ENCODE measurements at places on chromosomes 5 and 9.
A peak's percentile ranks its signal among the peaks of the same experiment; 100 is the strongest.

- DNase-seq, result no peak
Measured at GRCh38 chr5:74075501-74076484, 449.8 kb downstream of the ARHGEF28 start.

DNA sequence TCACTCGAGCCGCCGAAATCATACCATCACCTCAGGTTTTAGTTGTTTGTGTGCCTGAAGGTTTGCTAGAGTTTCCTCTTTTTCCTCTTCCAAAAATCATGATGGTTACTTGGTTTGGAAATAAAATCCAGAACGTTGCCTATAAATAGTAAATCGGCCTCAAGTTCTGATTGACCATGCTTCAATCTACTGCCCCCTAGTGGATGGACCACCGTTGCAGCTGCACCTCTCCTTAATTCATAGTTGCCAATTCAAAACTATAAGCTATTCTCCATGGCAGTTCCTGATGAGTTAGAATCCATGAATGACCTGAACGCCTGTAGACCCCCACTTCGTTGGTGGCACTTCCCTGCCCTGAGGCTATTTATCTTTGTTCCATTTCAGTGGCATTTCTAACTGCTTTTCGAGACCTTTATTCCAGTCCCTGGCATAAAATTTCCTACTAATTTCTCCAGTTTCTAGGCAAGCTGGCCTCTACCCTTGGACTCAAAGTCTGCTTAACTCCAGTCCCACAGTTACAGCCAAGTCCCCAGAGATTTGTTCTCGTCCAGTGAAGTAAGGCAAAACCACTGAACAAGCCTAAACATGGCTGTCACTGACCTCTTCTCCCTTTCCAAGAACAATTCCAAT lies 422.6 kb downstream of the EFNA5 start:
- peak; percentile 72 for DNase-seq

DNA sequence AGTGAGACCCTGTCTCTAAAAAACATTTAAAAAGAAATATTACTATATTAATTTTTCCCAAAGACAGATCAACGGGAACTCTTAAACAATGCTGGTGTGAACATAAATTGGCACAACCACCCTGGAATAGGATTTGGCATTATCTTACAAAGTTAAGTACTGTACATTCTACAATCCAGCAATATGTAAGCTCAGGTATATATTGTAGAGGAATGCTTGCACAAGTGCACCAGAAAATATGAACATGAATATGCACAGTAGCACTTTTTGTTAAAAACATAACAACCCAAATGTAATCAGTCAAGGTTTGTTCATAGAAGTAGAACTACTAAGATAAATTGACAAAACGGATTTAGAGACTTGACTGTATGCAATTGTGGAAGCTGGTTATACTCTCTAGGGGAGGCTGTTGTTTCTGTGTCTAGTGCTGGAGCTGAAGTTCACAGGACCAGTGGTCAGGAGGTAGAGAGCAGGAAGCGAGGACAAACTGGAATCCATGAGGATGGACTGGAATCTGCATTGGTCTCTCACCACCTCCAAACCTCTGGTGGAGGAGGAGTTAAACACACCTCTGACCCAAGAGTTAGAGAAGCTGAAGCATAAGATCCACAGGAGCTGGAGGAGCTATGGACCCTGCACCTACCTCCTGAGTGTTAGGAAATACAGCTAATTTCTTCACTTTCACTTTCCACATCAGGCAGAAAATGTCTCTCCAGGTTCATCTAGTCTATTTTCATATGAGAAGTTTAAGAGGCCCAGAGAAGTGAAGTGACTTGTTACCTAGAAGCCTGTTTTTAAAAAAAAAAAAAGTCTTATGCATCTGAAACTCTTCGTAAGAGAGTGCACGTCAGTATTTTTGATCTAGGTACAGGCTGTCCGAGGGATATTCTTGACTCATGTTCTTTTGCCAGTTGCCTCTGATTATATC lies 20.3 kb upstream of the RIC1 start:
- DNase-seq, result no peak

GRCh38 chr5:159660401-159660800 lies 255.9 kb upstream of the ADRA1B start:
- no peak for DNase-seq

- DNase-seq, result no peak
Measured at GRCh38 chr5:1347571-1347970, 2.7 kb upstream of the CLPTM1L start.

- no peak for DNase-seq
Measured at GRCh38 chr5:58902765-58903164, 319.9 kb downstream of the RAB3C start.

DNA sequence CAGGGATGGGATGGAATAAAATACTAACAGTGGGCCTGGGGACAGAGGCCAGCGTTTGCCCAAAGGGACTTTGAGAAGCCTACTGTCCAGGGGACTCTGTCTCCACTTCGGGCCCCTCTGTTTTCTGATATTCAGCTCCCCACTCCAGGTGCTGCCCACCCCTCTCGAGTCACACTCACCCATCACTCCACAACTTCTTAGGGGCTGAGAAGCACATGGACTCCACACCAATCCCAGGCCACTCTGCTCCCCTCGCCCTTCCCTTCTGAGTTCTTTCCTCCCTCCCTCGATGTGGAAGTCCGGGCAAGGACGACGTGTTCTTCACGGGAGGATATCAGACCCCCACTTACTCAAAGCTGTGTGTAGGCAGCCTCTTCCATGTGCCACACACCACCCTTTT lies 124.5 kb downstream of the BARX1 start:
- DNase-seq, result no peak

DNA sequence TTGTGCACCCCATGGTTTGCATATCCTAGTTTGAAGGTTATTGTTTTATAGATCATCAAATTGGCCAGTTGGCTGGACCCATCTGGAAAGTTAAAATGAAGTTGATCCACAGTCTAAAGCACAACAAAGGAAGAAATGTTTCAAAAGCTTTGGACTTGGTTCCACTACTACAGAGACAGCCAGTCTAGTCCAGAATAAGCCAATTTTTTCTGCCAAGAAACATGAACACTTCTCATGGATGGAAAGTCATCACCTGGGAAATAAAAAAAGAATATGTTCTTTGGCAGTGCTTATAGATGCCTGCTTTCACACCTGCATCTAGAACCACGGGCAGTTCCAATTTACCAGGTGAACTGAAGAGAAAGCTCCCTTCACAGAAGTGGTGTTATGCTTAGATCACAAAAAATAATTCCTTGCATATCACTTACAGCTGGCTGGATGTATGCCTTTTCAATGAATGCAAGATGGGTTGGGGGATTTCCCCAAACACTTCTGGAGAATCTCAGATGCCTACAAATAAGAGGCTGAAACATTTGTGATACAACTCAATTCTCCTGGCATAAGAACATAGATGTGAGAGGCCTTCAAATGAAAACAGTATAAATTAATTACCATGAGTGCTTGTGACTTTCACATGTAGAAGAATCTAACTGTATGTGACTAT lies 26.9 kb downstream of the C9 start:
- no peak for DNase-seq

DNA sequence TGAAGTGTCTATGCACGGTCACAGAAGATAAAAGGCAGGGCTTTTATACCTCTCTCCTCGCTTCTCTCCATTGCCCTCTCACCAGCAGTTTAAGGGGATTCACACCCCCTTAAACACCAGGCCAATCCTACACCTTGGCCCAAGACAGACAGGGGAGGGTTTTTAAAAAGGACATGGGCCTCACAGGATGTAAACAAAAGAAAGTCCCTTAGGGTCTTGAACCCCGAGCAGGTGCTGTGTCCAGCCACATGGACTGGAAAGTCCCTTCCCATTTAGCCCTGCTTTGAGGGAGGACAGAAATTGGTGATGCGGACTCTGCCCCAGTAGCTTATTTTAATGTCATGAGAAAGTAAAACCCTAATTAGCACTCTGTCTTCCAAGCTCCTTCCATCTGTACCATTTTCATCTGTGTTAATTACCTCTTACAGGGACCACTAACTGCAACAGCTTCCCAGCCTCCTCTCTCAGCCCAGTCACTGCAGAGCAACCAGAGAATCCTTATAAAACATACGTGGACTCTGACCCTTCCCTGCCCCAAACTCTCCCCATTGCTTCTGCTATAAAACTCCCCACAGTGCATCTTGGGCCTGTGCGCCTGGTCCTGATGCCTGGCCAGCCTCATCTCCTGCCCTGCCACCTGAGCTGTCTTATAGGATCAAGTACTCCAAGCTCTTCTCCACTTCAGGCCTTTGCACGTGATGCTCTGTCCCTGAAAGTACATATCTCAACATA lies 16.7 kb downstream of the WHRN start:
- no peak for DNase-seq

Data from activated CD4-positive, alpha-beta T cell treated with anti-CD3 and anti-CD28 coated beads for 36 hours (primary cell).